ENCODE measurements at places on chromosomes 4 and X.

DNA sequence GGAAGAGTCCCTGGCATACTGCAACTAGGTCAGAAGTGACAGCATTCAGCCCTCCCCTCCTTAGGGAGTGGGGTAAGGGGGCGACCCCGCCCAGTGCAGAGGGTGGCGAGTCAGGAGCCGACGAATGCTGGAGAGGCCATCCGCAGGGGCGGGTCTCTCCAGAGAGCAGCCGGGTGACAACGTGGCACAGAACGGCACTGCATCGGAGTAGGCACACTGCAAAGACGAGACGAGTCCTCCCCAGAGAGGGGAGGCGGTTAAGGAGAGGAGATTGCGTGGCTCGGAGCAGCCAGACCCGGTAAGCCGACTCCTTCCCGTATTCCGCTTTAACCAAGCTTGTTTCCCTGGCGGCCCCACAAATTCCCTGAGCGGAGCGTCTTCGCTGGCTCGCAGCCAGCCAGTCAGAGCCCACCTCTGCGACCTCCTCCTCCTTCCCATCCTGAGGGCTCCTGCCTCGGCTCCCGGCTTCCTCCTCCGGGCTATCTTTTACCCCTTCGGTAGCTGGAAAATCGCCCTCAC is 54.9 kb downstream of the LINC00632 start:
- peaks cover 2% of the 10 kb centered on the region for H3K27me3 ChIP-seq
- H3K27ac ChIP-seq: no peak overlapping the region
- H3K4me1 ChIP-seq: peaks cover 6% of the 10 kb centered on the region
- no peaks in the 10 kb centered on the region for H3K36me3 ChIP-seq
- DNase-seq: peak; percentile 47

DNA sequence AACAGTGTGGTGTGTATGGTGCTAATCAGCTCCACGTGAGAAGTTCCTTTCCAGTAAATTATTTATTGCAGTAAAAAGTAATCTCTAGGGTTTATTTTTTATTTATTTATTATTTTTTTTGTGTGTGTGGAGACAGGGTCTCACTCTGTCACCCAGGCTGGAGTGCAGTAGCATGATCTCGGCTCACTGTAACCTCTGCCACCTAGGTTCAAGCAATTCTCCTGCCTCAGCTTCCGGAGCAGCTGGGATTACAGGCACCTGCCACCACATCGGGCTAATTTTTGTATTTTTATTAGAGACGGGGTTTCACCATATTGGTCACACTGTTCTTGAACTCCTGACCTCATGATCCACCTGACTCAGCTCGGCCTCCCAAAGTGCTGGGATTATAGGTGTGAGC is 606.9 kb downstream of the PCDH7 start:
- H3K4me1 ChIP-seq: no peaks in the 10 kb centered on the region
- H3K36me3 ChIP-seq: no peaks in the 10 kb centered on the region
- H3K27me3 ChIP-seq: no peaks in the 10 kb centered on the region
- no peak for DNase-seq

DNA sequence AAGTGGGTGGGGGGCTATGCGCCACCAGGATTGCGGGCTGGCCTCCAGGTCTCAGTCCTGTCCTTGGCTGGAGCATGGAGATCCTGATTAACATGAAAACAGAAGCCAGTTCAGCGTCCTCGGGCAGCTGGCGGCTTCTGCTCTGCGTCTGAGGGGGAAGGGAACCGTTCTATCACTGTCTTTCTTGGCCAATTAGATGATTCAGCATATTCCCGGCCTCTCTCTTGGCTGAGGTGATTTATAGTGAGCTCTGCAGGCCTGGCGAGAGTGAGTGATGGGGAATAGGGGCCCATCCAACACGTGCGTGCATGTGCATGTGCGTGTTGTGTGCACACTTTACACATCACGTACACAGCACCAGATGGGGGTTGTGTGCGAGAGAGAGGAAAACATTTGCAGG is 145.8 kb upstream of the ATP6AP2 start:
- no peaks in the 10 kb centered on the region for H3K4me1 ChIP-seq
- H3K36me3 ChIP-seq: no peaks in the 10 kb centered on the region
- H3K27ac ChIP-seq: no peak overlapping the region
- no peak for DNase-seq

GRCh38 chr4:55291227-55291640 is 54.8 kb upstream of the SRD5A3 start:
- no peak for DNase-seq
- H3K36me3 ChIP-seq: no peaks in the 10 kb centered on the region
- no peaks in the 10 kb centered on the region for H3K27me3 ChIP-seq
- H3K27ac ChIP-seq: no peak overlapping the region
- H3K4me1 ChIP-seq: no peaks in the 10 kb centered on the region
- H3K4me3 ChIP-seq: no peak overlapping the region

DNA sequence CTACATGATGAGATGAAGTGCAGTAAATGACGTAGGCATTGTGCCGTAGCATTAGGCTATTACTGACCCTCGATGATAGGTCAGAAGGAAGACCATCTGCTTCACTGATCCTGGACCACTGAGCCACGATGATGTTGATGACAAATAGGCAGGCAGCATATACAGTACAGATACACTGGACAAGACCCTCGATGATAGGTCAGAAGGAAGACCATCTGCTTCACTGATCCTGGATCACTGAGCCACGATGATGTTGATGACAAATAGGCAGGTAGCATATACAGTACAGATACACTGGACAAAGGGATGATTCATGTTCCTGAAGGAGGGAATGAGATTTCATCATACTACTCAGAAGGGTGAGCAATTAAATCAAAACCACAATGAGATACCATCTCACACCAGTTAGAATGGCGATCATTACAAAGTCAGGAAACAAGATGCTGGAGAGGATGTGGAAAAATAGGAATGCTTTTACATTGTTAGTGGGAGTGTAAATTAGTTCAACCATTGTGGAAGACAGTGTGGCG is 50.9 kb downstream of the BEND4 start:
- no peaks in the 10 kb centered on the region for H3K4me1 ChIP-seq
- no peaks in the 10 kb centered on the region for H3K36me3 ChIP-seq
- no peak overlapping the region for H3K27ac ChIP-seq
- no peaks in the 10 kb centered on the region for H3K27me3 ChIP-seq
- DNase-seq: no peak

GRCh38 chrX:87397103-87397886 is 120.3 kb upstream of the KLHL4 start:
- no peaks in the 10 kb centered on the region for H3K27me3 ChIP-seq
- no peaks in the 10 kb centered on the region for H3K4me1 ChIP-seq
- no peak overlapping the region for H3K4me3 ChIP-seq
- H3K36me3 ChIP-seq: no peaks in the 10 kb centered on the region

- no peak overlapping the region for H3K27ac ChIP-seq
- H3K36me3 ChIP-seq: no peaks in the 10 kb centered on the region
- H3K4me3 ChIP-seq: no peak overlapping the region
- peaks cover 2% of the 10 kb centered on the region for H3K27me3 ChIP-seq
- no peaks in the 10 kb centered on the region for H3K4me1 ChIP-seq
Observed at GRCh38 chrX:97057349-97057909, 173.7 kb downstream of the RPA4 start.

DNA sequence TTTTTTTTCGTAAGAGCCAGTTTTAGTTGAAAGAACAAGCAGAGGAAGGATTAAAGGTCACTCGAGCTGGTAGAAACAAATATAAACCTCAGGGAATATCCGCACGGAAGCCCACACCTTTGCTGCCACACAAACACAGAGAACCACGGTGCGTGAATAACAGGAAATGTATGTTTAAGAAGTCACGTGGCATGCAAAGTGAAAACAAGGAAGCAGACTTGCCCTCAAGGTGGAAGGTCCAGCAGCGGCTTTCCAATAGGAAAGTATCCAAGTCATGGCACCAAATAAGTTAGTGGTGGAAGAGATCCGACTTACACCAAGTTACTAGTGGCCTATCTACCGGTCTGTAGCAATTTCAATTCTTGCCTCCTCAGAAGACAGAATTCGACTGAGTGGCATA is 215.5 kb downstream of the HHIP start:
- H3K4me3 ChIP-seq: peak overlapping the region; percentile 6
- no peaks in the 10 kb centered on the region for H3K27me3 ChIP-seq
- no peaks in the 10 kb centered on the region for H3K36me3 ChIP-seq
- no peaks in the 10 kb centered on the region for H3K4me1 ChIP-seq

GRCh38 chrX:71102292-71102691 is 4.2 kb downstream of the CXorf65 start:
- no peak for DNase-seq
- no peaks in the 10 kb centered on the region for H3K36me3 ChIP-seq
- no peak overlapping the region for H3K27ac ChIP-seq
- H3K4me1 ChIP-seq: peaks cover 3% of the 10 kb centered on the region
- H3K4me3 ChIP-seq: no peak overlapping the region
- H3K27me3 ChIP-seq: no peaks in the 10 kb centered on the region

DNA sequence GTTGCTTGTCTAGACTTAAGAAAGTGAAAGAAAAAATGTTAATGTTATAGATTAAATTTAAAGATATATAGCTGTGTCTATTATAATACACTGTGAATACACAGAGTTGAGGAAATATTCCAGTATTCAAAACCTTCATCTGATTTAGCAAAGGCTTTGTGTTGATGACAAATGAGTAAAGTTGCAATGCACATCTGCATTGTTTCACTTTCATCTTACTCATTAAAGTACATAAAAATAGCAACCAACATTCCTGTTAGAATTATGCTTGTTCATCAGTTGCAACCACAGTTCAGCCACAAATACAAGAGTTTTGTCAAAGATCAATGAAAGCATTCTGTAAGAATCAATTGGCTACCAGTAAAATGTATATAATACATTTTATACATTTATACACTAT is 346.4 kb upstream of the SLC7A11 start:
- H3K36me3 ChIP-seq: no peaks in the 10 kb centered on the region
- no peaks in the 10 kb centered on the region for H3K4me1 ChIP-seq
- DNase-seq: no peak
- H3K27me3 ChIP-seq: no peaks in the 10 kb centered on the region

GRCh38 chrX:13265111-13265510 is 54.7 kb downstream of the ATXN3L start:
- no peak overlapping the region for H3K4me3 ChIP-seq
- DNase-seq: no peak
- H3K27ac ChIP-seq: no peak overlapping the region
- H3K36me3 ChIP-seq: no peaks in the 10 kb centered on the region
- no peaks in the 10 kb centered on the region for H3K4me1 ChIP-seq

- H3K27me3 ChIP-seq: no peaks in the 10 kb centered on the region
- H3K27ac ChIP-seq: no peak overlapping the region
- no peaks in the 10 kb centered on the region for H3K36me3 ChIP-seq
- no peaks in the 10 kb centered on the region for H3K4me1 ChIP-seq
Observed at GRCh38 chr4:58602022-58602421, 1491.8 kb upstream of the IGFBP7 start.

GRCh38 chrX:319579-320125 is 1.1 kb upstream of the GTPBP6 start:
- no peaks in the 10 kb centered on the region for H3K27me3 ChIP-seq
- peaks cover 9% of the 10 kb centered on the region for H3K36me3 ChIP-seq
- peak overlapping the region; percentile 77 for H3K4me3 ChIP-seq
- peak overlapping the region; percentile 49 for H3K27ac ChIP-seq

GRCh38 chr4:18858229-18858922 is 836.8 kb upstream of the LCORL start:
- H3K27me3 ChIP-seq: no peaks in the 10 kb centered on the region
- no peak overlapping the region for H3K27ac ChIP-seq
- no peak for DNase-seq
- H3K4me3 ChIP-seq: no peak overlapping the region
- H3K4me1 ChIP-seq: no peaks in the 10 kb centered on the region

DNA sequence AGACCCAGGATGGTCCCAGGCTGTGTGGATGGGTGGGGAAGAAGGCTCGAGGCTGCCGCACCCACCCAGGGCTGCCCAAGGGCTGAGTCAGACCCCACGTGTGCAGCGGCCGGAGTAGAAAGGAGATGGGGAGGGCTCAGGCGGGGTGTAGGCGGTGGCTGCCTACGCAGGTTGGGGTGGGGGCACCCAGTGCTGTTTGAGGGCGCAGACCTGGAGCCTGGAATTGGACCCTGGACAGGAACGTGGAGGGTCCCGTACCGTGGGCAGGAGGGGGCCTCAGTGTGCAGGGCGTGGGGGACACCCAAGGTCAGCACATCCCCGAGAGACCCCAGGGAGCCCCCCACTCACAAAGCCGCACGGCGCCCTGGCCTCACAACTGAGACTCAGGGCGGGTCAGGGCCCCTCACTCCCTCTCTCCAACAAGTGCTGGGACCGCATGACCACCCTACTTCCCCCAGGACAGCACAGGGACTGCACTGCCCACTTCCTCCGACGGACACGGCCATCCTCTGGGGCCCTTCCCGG is 79.9 kb downstream of the FAM53A start:
- no peak for DNase-seq
- no peaks in the 10 kb centered on the region for H3K4me1 ChIP-seq
- H3K4me3 ChIP-seq: no peak overlapping the region
- no peaks in the 10 kb centered on the region for H3K36me3 ChIP-seq
- H3K27ac ChIP-seq: no peak overlapping the region
- H3K27me3 ChIP-seq: no peaks in the 10 kb centered on the region

DNA sequence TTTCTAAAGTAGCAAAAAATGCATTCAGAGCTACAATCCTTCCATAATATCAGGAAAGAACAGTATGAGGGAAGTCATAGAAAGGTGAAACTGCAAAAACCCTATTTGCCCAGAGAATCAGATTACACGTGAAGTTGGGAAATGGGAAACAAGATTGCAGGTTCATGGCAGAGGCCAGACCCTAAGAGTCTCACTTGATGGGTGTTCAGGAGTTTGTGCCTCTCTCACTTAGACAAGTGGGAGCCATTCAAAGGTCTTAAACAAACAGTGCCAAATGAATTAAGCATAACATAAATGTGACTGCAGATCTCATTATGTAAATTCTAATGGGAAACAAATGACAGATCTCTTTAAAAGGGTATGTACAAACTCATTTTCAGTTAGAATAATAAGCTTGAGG is 91.6 kb downstream of the ARAP2 start:
- H3K27ac ChIP-seq: no peak overlapping the region
- H3K27me3 ChIP-seq: no peaks in the 10 kb centered on the region
- H3K36me3 ChIP-seq: peaks cover 4% of the 10 kb centered on the region

DNA sequence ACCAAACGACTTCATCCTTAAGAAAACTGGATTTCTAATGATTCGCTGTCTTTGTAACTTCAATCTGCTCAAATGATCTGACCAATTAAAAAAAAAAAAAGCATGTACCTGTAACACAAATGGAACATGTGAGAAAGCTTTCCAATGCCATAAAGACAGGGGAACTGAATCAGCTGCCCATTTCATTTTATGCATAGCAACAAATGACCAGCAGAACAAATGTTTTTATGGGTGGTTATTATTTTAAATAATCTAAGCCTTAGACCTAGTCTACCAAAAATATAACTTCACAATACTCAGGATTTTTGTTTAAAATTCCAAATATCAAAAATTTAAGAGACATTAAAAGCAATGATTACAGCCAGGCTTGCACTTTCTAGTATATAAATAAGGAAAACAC is 145.7 kb downstream of the NR3C2 start:
- H3K4me1 ChIP-seq: peaks cover 14% of the 10 kb centered on the region
- H3K4me3 ChIP-seq: no peak overlapping the region
- H3K27ac ChIP-seq: no peak overlapping the region

All from liver (tissue), 10 donors.